ENCODE measurements at places on chromosomes 5 and 9.

DNA sequence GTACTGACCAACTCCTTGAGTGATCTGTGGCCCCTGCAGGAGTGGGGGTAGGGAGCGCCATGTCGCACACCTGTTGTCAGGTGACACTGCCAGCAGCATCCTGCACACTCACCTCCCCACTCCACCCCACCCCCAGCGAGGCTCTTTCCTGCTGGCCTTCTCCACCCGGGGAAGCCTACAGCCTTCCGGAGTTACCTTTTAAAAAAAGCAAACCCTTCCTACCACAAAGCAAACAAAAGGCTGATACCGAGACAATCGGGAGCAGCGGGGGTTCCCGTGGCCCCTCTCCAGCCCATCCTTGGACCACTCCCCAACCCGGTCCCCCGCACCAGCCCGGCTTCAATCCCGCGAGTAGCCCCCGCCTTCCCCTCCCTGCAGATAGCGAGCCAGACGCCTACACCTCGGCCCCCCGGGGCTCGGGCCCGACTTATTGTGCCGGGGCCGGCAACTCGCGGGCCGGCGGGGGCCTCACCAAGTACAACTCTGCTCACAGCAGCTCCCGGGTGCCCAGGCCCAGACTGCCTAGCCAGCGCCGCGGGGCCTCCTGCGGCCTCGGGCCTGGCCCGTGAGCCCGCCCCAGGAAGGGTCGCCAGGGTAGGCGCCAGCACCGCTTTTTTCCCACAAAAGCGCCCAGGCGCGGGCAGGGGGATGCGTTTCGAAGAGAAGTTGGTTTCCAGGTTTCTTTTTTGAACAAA, 724 bp downstream of the MACROH2A1 start:
- DNase-seq: peak; percentile 43

- no peak for DNase-seq
Measured at GRCh38 chr5:89878140-89879132, 531.1 kb downstream of the CETN3 start.

DNA sequence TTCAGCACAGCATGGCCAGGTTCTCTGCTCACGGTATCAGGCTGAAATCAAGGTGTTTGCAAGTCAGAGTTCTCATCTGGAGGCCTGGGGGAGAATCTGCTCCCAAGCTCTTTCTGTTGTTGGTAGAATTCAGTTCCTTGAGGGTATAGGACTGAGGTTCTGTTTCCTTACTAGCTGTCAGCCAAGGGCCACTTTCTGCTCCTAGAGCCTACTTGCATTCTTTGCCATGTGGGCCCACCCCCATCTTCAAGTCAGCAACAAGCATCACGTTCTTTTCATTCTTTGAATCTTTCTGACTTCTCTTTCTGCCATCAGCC, 7.4 kb upstream of the CDC42SE2 start:
- DNase-seq: no peak

GRCh38 chr9:93197670-93198069, 13.7 kb downstream of the WNK2 start:
- DNase-seq: no peak

DNA sequence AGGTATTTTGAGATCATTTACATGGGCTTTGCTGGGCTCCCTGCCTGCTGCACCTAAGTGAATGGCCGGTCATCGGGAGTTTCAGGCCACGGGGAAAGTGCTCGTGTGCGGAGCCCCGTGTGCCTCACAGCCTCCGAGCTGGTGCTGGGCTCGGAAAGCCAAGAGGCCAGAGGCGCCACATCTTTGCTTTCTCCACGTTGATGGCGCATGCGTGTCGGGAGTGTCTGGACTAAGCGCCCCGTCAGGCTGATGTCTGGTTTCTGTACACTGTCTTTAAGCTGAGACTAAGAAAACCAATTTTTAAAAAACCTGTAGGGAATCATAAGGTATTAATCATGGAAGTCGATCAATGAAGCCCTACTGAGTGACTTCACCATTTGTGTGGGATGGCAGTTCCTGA, 69.1 kb downstream of the OTULIN start:
- no peak for DNase-seq

- no peak for DNase-seq
Measured at GRCh38 chr5:107388141-107388861, 282.4 kb downstream of the EFNA5 start.

DNA sequence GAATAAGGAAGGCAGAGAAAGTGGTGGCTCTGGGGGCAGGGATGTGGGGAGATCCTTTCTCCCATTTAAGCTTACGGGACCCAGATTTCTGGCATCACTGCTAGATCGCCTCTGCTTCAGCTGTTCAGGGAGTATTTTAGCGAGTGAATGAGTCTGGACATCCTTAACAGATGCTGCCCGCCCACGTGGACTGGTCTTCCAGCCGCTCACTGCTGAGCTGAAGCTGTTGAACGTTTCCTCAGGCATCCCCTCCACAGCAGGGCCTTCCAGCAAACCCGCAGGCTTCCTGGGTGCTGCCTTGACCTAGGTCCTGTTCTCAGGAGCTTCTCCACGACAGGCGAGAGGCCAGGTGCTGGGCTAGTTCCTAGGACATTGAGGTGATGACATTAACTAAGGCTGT, 144.4 kb upstream of the EFNA5 start:
- DNase-seq: no peak

DNA sequence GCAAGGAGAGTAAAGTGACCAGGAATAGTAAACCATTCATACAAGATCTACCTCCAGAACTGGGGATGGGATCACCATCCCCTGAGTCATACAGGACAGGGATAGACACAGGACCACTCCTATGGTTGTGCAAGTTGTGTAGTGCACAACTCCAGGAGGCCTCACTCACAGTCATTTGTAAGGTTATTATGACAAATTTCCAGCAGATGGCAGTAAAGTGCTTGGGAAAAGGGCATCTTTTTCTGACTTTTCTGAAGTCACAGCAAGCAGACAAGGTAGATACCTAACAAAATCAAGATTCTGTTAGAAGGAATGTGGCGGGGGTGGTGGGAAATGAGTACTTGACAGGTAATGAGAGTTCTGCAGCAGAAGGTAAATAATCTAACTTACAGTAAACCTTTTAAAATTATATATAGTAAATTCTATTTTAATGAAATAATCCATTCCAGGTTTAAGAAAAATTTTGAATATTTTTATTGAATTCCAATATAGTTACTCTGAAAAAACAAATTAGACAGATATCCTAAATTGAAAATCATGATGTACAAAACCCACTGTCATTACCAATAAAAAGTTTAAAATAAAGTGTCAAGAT, 16.7 kb upstream of the KIF27 start:
- DNase-seq: peak; percentile 12

- peak; percentile 53 for DNase-seq
Measured at GRCh38 chr9:33161011-33161588, 6.0 kb downstream of the B4GALT1 start.

GRCh38 chr5:158099571-158100105, 240.7 kb upstream of the CLINT1 start:
- no peak for DNase-seq

DNA sequence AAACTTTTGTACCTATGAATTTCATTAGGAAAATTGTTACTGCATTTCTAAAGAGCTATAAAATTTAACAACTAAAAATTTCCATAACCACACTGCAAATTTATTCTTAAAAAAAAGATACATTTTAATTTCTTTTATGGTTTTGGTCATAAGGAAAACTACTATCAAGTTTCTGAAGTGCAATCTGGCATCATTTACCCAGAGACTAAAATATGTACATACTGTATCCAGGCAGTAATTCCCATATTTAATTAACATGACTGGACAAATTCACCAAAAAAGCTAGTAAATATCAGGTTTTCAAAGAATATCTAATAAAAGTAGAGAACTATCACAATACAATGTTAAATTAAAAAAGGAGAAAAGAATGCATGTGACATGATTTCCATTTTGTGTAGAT, 20.7 kb downstream of the PUM3 start:
- DNase-seq: no peak

- DNase-seq: no peak
Measured at GRCh38 chr9:122239722-122240121, 11.0 kb upstream of the LHX6 start.

GRCh38 chr5:15776346-15776745, 276.4 kb downstream of the FBXL7 start:
- no peak for DNase-seq

GRCh38 chr9:121326130-121326838, 43.8 kb downstream of the STOM start:
- no peak for DNase-seq

DNA sequence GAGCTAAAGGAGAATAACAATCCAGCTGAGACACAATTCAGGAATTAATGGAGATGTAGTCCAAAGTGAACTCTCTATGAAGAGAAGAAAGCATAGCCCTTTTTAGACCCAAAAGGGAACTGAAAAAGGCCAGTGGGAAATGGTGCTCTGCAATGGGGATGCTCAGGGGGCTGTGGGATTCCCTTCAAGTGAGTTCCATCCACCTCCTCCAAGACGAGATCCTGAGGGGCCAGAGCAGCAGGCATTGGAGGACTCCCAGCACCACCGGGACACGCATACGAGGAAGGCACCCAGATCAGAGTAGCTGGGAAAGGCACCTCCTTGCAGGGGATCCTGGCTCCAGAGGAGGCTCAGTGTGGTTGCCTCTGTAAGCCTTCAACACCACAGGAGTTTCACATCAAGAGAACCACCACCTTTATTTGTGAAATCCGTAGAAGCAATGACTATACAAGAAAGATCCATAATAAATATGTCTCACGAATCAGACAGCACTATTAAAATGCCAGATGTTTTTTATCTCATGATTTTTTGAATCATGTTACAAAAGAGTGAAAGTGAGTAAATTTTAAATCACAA, 288.2 kb downstream of the MED10 start:
- no peak for DNase-seq

GRCh38 chr9:27183701-27184100, 74.7 kb downstream of the TEK start:
- DNase-seq: no peak

DNA sequence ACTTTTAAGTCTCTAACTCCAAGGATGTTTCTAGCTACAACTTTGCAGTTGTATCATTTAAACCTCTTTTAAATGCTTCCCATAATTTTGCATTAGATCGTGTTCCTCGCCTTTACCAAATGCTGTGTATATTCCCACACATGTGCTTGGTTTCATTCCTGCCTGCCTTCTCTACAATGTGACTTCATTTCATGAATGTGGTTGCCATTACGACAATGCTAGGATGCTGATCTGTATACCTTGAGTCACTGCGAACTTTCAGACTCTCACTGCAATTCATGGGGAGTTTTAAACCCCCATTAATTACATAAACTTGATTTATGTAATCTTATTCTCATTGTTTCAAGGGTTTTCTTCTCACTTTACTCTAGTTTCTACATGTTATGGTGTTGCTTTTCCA, 50.3 kb downstream of the UBE2QL1 start:
- DNase-seq: no peak

DNA sequence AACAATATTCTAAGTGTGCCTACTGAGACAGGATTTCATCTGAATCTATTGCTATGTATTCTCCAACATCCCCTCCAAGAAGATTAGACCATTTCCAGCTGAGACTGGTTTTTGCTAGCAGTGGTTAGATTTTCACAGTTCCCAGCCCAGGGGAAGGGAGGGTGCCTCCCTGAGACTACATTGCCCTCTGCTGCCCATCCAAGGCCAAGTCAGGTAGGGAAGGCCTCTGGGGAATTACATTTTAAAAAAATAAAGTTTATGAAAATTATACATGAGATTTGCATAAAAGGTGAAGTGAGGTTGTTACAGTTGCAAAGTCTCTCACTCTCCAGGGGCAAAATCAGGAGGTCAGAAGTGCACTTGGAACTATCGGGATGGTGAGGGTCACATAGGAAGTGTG, 28.0 kb upstream of the SYK start:
- DNase-seq: no peak

DNA sequence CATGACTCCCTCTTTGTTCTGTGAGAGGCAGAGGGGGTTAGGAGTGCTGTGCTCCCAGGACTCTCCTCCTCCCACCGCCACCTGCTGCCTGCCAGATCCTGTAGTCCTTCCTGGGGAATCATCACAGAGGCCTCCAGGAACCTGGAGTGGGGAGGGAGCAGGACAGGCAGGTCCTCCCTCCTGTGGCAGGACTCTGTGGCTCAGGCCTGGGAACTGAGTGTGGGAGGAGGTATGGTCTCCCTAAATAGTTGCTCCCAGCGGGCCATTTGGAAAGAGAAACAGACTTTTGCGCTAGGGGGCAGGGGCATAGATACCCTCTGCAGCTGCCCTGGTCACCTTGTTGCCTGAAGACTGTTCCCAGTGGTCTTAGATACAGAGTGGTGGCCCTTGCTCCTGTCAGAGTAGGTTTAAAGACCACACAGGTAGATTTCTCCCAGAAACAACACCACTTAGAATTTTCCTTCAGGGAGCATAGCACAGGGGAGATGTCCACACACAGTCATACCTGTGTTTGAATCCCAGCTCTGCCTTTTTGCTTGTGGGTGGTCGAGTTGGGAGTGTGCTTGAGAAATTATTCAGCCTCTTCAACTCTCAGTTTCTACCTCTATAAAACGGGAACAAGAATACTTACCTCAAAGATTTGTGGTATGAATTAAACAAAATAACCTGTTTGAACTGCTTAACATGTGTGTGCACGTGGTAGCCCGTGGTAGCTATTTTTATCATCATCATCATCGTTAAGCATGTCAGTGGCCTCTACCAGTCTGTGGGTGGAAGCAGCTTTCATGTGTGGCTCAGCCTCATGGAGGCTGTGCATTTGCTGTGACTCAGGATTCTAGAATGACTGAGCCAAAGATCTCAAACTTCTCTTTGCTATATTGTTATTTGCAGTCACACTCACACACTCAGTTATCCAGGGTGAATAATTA, 55.8 kb downstream of the SLC22A5 start:
- DNase-seq: peak; percentile 80

GRCh38 chr9:120014796-120015195, 565.2 kb downstream of the CDK5RAP2 start:
- DNase-seq: no peak

DNA sequence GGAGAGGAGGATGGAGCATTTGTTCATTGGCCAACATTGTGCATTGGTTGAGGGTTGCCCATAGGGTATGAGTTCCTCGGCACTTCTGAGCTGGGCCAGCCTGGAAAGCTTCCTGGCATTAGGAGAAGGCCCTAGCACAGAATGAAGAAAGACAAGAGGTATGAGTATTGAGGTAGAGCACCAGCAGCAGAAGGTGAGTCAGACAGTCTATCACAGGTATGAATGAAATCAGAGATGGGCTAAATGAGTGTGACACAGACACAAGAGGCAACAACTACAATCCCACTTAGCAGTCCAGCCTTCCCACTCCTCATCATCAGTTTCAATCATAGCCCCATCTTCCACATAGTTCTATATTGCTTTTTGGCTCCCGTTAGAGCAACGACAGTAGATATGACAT, 25.4 kb upstream of the TGFBR1 start:
- DNase-seq: no peak

DNA sequence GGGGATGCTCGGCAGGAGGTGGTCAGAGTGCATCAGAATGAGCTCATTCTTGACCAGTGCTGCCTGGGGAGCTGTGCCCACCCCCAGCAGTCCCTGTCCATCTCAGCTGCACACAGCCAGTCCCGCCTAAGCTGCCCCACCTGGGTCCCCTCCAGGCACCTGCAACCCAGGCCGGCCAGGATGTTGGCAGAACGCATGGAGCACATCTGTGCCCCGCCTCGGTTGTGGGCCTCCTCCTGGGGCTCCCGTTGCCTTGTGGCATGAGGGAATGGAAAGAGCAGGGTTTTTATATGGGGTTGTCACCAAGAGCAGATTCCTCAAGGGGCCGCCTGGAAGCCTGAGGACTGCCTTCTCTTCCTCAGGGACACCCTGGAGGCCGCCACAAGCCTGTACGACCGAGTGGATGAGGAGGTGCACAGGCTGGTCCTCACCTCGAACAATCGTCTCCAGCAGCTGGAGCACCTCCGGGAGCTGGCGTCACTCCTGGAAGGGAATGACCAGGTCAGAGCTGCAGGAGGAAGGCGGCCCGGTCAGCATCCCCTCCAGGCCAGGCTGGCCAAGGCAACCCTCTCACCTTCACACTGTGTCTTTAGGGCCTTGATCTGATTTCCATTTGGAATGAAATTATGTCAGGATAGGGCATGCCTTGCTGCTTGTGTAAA, 34.8 kb upstream of the LRRC14B start:
- no peak for DNase-seq
